ENCODE measurements at places on chromosomes 3 and 15.

DNA sequence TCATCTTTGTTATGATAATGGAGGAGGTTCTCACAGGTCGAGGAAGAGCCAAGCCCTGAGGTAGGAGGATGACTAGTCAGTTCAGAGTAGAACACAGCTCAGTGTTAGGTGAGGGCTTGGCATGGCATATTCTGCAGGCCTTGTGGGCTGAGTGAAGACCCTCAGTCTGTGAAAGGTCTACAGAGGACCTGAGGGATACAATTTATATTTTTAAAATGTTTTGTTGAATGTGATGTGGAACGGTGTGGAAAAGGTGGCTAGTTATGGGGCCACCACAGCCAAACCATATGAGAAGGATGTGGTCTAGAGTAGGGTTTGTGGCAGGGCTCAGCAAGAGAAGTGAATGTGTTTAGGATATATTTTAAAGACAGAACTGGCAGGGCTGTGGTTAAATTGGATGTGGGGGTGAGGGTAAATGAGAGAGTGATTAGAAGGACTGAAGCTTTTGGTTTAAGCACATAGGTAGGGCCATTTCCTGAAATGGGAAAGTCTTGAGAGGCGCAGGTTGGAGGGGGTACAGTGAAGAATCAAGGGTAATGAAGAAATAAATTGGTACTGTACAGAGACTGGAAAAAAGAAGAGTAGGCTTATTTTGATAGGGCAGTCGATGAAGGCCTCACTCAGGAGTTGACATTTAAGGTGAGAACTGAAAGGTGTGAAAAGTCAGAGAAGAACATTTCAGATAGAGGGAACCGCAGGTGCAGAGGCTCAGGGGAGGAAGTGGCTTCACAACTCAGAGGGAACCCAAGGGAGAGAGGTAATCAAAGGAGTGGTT, 60.5 kb downstream of the SPTSSB start:
- no peak for DNase-seq

DNA sequence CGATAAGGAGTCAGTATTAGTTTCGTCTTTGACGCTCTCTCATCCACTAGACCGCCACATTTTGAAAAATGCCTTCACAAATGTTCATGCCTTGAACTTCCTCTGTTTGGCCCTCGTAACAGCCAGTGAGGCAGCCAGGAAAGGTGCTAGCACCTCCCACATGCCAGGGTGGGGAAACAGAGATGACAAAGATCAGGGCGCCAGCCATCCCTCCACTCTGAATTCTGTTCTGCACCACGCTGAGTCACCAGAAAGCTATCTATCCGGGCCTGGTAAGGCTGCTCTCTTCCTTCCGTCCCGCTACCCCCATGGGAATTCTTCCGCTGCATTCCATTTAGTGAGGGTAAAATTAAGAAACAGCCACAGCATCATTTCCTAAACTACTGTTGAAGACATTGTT, 31.3 kb upstream of the BCL2L10 start:
- no peak for DNase-seq

GRCh38 chr3:18379647-18380046, 45.5 kb downstream of the SATB1 start:
- DNase-seq: no peak

DNA sequence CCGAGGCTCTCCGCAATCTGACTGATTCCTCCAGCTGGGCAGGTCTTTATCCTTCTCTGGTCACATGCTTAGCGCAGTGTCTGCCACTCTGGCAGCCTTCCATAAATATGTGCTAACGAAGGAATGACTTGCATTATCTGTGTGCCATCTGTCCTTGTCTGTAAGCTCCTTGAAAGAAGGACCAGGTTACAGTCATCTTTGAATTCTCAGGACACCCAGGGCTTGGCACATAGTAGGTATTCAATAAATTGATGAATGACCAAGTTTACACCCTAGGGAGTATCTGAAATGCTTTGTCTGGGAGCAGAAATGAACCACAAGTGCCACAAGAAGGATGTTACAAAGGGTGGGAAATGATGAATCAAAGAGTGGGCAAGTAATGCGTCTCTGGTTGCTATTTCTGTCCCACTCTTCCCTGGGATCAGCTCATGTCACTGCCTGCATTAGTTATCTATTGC, 16.5 kb upstream of the FAM3D start:
- DNase-seq: no peak

GRCh38 chr15:63852407-63852806, 18.7 kb upstream of the HERC1 start:
- no peak for DNase-seq

DNA sequence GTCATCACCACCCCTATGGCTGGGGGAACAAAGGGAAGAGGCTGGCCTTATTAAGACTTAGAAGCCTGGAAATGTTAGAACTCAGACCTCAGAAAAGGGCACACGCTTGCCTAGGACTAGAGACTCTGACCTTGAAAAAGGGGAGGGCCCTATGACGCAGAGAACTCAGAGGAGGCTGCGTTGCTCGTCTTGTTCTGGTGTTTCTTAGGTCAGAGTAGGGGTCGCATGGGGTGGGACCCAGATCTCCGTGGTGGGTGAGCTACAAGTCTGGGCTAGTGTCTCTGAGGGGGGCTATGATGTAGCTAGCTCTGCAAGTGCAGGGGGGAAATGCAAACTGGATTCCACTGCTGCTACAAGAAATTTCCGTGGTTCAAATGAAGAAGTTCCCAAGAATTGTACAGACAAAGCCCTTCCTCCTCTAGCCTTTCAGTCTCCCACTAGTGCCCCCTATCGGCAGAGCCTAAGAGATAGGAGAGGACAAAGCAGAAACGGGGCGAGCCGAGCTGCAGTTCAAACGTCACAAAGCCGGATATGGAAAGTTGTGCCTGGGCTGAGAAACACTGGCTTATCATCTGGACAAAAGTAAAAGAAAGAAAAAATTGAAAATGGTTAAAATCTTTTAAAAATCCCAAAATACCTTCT, 392.9 kb upstream of the ROBO2 start:
- DNase-seq: peak; percentile 84

GRCh38 chr3:66723231-66723630, 222.4 kb upstream of the LRIG1 start:
- DNase-seq: no peak

DNA sequence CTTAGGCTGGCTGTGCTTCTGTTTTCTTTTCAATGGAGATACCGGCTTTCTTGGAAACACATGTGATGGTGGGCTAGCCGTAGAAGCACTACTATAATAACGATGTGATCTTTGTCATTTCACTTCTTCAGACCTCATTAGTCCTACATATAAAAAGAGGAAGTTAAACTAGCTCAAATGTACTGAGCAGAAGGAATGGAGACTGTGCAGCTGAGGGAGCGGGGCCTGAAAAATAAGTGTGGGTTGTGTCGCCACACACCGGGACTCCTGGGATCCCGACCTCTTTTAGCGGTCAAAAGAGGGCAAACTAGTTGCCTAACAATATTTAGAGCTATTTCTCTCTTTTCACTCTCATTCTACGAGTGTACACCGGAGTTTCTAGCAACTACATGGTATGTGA, 1.0 kb upstream of the RNF7 start:
- DNase-seq: no peak

DNA sequence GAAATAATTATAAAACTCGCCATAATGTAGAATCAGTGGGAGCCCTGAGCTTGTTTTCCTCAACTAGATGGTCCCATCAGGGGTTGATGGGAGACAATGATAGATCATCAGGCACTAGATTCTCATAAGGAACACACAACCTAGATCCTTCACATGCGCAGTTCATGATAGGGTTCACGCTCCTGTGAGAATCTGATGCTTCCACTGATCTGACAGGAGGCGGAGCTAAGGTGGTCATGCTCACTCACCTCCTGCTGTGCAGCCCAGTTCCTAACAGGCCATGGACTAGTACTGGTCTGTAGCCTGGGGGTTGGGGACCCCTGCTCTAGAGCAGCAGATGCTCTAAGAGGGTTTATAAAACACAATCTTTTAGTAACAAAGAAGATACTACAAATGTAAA, 183.6 kb downstream of the ANXA2 start:
- no peak for DNase-seq

DNA sequence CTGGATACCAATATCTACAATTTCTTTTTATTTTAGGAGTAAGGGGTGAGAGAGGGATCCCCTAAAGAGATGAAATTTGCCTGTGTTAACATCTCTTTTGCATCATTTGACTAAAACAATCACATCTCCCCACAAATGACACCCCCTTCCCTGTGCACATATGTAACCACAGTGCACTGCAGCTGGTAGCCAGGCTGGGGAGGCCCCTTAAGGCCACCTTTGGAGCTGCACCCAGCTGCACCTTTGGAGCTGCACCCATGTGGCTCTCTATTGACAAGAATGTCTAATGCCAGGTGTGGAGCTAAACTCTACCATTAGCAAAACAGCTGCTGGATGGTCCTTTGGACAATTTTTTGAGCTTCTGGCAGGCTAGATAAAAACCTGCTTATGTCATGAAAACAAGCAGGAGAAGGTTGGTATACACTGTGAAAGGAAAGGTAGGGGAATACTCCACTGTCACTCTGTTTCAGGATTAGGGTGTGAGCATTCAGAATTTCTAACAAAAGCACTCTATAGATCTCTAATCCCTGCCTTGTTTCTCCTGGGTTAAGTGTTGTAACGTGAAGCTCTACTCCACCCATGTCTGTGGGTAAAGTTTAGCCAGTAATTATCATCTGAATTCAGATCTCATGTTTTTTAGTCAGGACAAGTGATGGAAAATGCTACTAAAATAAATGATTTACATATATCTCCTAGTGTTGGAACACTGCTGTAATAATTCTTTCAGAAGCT, 52.1 kb downstream of the TFG start:
- DNase-seq: no peak

DNA sequence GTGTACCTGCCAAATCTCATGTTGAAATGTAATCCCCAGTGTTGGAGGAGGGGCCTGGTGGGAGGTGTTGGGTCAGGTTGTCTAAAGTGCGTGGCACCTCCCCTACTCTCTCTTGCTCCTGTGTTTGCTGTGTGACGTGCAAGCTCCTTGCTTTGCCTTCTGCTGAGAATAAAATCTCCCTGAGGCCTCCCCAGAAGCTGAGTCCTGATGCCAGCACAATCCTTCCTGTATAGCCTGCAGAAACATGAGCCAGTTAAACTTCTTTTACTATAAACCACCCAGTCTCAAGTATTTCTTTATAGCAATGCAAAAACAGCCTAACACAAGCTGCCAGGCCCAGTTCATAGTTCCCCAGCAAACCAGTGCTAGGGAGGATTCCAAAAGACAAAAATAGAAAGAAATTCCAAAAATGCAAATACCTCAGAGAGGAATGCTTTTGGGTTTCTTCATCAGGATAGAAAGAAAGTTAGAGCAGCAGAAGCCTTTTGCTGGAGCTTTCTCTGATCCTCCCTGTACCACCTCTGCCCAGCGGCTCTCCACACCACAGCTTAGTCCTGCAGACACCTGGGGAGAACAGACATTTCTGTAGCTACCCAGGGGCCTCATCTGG, 25.9 kb upstream of the CDV3 start:
- DNase-seq: peak; percentile 1

DNA sequence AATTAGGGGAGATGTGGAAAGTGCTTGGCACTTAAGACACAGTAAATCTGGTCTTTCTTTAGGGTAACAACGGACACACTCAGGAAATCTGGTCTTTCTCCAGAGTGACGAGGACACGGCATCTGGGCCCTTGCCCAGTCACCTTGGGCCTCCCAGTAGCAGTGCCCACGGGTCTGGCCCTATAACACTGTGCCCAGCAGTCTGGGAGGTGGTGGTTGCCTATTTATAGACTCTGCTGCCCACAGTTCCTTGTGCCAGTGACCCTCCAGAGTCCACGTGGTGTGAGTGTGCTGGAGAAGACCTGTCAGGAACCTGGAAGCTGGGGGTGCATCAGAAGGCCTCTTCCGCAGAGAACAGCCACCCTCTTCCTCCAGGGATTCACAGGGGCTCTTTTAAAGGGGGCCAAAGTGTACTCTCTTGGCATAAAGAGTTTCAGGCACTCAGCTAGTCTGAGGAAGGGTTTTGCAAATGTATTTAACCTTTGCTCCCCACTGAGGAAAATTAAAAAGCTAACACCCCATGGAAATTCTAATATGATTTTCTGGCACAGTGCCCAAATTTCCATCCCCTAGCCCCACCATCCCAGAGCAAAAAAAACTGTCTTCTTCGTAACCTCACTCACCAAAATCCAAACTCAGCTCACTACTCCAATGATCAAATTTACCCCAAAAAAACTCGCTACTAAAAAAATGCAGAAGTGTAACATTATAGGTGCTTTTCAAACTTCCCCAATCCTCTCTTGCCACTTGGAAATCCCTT, 15.4 kb downstream of the WNT5A start:
- no peak for DNase-seq

- DNase-seq: no peak
Measured at GRCh38 chr3:20256144-20256543, 70.1 kb upstream of the SGO1 start.

DNA sequence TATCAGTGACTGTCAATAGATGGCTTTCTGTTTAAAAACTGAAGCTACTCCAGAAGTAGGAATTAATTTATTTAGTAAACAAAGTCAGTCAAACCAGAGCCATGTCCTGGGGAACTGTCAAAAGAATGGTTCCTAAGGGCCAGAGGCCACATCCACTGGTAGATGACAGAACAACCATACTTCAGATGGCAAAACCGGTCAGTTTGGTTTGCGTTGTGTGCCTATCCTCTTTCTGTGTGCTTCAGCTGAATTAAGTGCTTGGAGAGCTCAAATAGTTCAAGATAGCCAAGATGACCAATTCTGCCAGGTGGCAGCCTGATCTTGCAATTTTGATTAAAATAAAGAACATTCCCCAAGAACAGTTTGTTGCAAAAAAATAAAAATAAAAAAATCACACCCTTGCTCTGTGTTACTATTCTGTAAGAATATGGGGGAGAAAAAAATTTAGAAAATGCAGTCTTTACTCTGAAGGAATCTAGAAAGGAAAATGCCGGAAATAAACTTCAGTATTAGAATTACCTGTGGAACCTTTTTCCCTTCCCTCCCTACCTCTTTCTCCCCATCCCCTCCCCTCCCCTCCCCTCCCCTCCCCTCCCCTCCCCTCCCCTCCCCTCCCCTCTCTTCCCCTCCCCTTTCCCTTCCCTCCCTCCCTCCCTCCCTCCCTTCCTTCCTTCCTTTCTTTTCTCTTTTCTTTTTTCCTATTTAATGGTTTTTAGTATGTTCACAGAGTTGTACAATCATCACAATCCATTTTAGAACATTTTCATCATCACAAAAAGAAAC, 2.5 kb downstream of the MAP3K13 start:
- DNase-seq: no peak

DNA sequence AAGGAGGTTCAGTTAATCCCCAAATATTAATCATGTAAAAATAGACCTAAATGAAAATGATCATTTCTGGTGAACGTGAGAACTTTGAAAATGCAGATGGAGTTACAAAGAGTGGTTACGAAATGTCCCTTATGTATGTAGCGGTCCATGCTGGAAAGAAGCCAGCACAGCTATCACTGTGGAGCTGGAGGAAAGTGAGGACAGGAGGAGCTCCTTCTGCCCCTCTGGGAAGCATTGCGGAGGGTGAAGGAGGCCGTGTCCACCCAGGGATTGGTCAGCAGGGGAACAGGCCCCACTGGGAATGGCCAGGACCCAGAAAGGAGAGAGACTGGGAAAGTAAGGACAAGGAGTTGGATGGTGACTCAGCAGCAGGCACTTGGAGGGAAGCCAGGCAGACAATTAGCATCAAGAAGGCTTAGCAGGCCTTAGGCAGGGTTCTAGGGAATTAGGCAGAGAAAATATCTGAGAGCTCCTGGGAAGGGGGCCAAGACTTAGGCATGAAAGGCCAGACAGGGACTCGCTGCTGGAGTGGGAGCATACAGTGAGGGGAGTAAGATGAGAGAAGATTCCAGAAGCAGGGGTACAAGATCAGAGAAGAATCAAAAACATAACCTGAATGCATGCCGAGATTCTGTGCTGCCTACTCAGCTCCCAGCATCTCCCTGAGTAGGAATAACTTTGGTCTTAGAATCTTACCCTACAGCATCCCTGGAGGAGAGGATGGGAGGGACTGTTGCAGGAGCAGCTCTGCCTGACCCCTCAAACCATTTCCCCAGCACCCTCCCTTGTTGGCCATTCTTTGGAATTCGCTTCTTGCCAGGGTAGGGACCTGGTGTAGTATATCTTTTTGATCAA, 171.0 kb upstream of the UMPS start:
- no peak for DNase-seq
